ENCODE measurements at places on chromosomes 1 and 21. TPM values are rescaled to one million over a fixed set of nuclear protein-coding genes. Genes with fewer than 3 reads are reported as not detected.

C1orf210 gene
- 0.72 TPM for polyA plus RNA-seq

TEX38 gene
- 0.58 TPM for polyA plus RNA-seq

PYHIN1 gene
- 0.11 TPM for polyA plus RNA-seq

LRRC3 gene
- 6.6 TPM for polyA plus RNA-seq

L1TD1 gene
- polyA plus RNA-seq = 4.3 TPM

LAPTM5 gene
- 17.2 TPM for polyA plus RNA-seq

ARHGEF10L gene
- 35.9 TPM for polyA plus RNA-seq

TSPAN1 gene
- 88.0 TPM for polyA plus RNA-seq

NGF gene
- 2.8 TPM for polyA plus RNA-seq

GORAB gene
- 18.5 TPM for polyA plus RNA-seq

DNA sequence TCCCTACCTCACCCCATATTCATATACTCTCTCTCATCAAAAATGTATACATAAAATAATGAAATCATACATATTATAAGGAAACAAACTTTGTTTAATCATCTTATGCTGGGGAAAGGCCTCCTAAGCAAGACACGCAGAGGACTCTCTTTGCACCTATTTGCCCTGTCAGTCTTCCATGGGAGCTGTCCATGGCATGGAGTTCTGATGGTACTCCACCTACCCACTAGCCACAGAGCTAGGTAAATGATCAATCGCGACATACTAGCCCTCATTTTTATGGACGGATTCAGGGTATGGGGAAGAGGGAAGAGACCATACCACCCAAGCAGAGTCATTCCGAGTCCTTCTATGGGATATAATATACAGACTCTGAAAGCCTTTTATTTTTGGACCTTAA, 131.0 kb downstream of the CSMD2 start:
- DNase-seq = no peak

GRCh38 chr1:39091845-39092645, 65.9 kb downstream of the NDUFS5 start:
- DNase-seq = no peak

- DNase-seq = no peak
Measured at GRCh38 chr1:951364-951763, 7.7 kb downstream of the NOC2L start.

- DNase-seq = no peak
Measured at GRCh38 chr1:78383923-78384322, 106.9 kb upstream of the PTGFR start.

DNA sequence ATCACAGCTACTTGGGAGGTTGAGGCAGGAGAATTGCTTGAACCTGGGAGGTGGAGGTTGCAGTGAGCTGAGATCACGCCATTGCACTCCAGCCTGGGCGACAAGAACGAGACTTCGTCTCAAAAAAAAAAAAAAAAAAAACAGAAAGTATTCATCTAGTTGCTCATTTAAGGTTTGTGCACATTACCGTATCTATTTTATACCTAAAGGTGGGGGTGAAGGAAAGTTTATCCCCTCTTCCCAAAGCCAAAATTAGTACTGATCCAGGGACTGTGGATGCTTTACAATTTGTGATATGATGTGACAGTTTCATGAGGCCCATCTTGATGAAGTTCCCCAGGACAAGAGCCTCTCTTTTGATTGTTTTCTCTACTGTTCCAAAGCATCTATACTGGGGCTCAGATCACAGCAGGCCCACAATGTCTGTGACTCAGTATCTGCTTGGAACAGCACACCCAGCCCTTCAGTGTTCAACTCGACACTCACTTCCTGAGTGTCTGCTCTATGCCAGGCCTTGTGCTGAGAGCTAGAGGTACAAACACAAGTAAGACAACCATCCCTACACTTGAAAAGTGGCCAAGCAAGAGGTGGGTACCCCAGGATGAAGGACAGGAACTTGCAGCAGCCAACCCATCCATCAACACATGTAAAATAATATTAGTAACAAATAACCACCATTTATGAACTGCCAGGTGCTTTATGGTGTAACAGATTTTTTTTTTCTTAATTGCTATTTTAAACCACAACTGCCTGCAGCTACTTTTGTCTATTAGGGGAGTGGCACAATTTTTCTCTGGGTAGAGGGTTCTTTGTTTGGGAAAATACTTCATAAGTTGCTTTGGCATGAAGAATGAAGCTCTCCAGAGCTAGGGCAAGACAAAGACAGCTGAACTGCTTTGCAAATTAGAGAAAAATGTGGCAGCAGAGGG, 29.0 kb upstream of the KHDRBS1 start:
- no peak for DNase-seq

DNA sequence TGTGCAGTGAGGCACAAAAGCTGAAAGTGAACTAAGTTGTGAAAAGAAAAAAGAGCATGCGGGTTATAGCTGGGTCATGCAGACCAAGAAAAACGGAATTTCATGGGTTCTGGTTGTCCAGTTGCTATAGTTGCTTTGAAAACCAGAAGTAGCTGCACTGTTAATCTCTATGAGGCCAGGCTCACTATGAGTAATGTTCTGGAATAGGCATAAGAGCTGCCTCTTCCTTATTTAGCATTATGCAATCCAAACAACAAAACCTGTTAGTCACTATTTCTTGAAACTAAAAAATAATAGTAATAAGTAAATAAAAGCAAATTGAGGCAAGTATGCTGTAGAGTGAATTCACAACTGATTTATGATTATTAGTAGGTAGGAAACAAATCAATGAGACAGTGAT, 1383.7 kb downstream of the MRPL39 start:
- no peak for DNase-seq

- no peak for DNase-seq
Measured at GRCh38 chr1:161195171-161195570, 3.7 kb downstream of the ADAMTS4 start.

GRCh38 chr1:66243548-66244130, 290.3 kb upstream of the SGIP1 start:
- no peak for DNase-seq

DNA sequence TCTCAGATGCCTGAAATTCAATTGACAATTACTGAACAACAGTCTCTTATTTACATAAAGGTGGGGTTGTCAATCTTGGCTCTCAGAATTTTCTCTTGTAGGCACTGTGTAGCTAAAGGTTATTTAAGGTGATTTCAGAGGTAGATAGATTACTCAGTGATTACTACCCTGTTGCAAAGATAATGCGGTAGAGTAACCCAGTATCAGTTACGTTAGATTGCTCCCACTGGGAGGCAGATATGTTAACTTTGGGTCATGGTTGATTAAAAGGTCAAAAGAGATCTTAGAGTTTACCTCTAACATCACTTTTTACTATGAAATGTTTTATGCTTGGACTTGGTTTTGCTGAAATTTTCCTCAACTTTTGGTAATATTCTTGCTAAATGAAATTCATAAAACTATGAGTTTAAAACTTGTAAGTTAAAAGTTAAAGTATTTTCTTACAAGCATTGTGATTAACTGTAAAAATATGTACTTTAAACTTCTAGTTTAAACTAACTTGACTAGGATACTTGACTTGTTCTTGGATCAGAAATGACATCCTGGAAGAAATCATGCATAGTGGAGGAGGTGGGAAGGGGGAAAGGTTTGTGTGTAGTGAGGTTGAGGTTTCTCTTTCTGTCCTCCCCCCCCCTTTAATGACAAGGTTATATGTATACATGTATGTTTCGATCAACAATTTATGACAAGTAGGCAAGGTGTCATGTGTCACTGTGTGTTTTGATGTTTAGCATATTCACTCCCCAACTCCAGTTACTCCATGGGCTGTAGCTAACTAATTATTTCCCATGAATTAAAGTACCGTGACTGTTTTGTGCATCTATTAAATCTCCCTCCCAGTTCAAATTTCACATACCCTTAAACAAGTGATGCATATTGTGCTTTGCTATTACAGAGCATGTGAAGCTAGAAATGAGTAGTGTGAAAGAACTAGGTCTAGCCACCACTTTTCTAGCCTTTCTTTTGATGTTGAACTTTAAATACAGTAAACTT, 2.9 kb downstream of the LAMC1 start:
- DNase-seq = peak; percentile 60

DNA sequence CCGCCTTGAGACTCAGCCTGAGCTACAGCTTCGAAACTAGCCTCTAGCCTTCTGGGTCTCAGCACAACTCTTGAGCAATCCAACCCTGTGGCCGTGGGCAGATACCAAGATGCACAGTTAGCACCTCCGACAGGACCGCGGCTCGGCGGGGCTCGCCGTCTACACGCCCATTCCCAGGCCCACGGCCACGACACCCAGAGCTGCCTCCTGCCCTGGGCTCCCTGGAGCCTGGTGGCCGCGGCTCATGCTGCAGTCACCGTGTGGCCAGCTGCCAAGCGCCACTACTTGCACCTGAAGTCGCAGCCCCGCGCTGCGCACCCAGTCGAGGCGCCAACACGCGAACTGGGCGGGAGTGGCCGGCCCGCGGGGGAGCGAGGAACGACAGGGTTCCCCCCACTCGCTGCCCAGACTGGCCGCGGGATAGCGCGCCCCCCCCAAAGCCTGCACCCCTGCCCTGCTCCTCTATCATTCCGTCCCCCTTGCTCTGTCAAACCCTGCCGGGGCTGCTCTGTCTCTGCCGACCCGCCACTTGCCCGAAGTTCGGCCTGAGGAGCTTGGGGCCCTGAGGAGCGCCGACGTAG, 729 bp upstream of the CDCA8 start:
- DNase-seq = no peak

DNA sequence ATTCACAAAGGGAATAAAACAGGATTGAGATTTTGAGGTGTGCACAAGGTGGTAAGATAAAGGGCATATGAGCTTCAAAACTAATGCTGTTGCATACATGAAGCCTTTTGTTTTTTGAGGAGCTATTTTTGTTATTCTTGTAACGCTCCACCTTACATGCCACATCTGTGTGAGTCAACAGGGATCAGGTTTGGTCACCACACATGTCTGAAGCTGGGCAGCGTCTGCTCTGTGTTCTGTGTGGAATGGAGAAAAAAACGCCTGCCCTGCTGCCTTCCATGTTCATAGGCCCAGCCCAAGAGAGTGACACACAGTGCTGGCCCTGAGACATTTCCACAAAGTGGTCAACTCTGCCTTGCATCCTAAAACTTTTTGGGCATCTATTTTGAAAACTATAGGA, 67.7 kb downstream of the MPZL1 start:
- no peak for DNase-seq

DNA sequence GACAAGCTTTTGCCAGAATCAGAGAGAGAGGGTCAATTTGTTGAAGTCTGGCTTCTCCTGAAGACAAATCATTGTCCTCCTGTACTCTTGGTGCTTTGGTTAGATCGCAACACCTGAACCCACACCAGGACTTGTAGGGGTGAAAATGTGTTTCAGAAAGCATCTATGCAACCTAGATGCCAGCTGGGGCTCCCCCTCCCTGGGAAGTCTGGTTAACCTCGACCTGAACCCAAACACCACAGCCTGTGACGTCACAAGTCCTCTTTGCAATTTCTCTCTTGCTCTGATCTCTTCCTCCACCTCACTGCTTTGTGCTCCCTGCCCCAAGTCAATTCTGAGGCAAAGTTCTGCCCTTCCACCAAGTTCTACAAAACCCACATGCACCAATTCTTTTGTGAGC, 42.8 kb upstream of the USP24 start:
- no peak for DNase-seq

Measured in left renal pelvis (tissue), 4 donors.